ENCODE measurements at places on chromosomes 5 and 9.
A peak's percentile ranks its signal among the peaks of the same experiment; 100 is the strongest.

DNA sequence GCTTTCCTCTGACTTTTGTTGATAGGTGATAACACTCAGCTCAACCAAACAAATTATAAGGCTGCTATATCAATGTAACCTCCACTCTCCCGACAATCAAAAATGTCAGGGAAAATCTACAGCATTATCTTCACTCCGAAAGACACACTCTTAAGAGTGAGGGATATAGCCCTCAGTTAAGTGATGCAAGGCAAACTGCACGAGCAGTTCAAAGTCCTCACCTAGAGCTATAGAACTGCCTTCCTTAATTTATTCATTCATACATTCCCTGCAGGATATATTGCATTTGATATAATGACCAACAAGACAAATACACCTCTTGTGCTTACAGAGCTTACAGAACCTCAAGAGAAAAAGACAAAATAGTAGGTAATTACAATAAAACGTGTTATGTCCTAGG, 378.1 kb downstream of the ELAVL2 start:
- no peak for DNase-seq

- no peak for DNase-seq
Observed at GRCh38 chr9:14645648-14646047, 47.6 kb downstream of the ZDHHC21 start.

- DNase-seq: peak; percentile 79
Observed at GRCh38 chr9:37466037-37466709, 923 bp upstream of the ZBTB5 start.

- DNase-seq: no peak
Observed at GRCh38 chr9:88307136-88307535, 81.1 kb upstream of the SPIN1 start.

GRCh38 chr5:312845-313244, 8.7 kb upstream of the AHRR start:
- no peak for DNase-seq

GRCh38 chr5:56631719-56632118, 183.6 kb upstream of the MAP3K1 start:
- no peak for DNase-seq

- no peak for DNase-seq
Observed at GRCh38 chr9:14485366-14485765, 171.4 kb upstream of the NFIB start.

DNA sequence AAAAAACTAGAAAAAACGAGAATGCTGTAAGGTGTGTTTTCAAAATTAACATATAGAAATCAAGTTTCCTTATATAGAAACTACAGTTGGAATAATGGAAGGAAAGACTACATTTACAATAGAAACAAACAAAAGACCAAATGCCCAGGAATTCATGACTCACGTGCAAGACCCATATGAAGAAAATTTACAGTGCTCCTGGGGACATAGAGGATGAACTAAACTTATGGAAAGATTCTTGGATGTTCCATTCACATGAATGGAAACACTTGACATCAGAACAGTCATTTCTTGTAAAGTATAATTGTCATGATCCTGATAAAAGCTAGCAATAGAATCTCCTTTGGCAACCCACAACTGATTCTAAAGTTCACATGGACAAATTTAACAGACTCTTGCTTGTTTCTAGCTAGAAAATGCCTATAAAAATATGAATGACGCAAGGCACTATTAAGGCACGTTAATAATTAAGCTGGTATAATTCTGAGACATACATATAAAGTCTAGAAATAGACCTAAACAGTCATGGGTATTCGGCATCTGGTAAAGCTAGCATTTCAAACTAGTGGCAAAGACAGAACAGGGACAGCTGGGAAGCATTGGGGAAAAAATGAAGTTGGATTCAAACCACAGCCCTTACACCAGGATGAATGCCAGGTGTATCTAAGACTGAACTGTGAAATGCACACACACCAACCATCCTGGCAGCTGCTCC, 5.1 kb upstream of the ZFP62 start:
- no peak for DNase-seq

DNA sequence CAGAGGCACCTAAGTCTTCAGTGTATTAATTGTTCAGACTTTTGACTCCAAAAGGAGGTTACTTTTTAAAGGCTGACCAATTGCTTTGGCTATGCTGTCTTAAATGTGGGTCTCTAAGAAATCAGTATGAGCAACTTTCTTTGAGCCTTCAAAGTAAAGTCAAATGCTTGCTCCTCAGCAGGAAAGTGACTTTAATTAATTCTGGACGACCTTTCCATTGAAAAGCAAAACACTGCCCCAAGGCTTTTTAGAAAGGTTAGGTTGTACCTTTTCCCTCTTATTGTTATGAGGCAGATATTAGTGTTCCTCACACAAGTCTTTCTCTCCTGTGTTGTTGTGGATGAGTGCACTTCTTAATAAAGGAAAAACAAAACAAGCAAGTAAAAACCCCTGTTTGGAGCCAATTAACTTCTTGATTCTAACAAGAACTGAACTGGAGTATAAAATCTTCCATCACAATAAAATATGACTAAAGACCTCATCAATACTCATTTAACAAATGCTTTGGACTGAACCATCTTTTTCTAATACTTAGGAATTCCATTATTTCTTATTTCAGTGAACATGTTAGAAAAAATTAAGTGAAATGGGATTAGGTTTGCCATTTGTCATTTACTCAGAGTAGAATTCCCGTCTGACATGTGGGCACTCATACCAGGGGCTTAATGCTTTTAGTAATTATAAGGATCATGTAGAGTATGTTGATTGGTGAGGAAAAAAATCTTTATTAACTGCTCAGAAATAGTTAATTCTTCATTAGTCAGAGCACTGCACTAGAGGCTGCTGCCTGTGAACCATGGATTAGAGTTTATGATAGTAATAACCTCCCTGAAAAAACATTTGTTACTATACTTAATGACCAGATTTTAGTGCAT, 159.1 kb upstream of the ZNF608 start:
- DNase-seq: no peak

GRCh38 chr5:115703514-115703913, 77.7 kb upstream of the TMED7 start:
- DNase-seq: no peak

DNA sequence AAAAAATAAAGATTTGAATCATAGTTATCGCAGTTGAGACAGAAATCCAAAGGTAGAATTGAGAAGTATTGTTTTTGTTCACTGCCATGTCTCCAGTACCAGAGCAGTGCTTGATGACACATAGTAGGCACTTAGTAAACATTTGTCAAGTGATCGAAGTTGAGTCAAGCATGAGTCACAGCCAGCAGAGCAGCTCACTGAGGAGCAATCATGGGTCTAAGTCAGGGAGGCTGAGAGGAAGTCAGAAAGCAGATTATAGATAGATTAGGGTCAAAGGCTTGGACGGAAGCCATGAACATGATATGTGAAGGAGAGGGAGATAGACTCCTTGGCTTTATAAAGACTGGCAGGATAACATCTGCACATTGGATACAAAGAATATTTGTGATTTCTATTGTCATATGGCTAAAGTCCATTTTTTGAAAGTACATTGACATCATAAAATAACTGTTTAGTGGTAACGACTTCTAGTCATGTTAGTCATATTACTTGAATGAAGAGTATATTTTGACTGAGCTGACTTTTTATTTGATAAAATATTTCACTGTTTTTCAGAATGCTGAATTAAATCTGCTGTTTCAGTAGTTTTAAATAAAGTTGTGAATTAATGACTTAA, 168.5 kb downstream of the RAB3C start:
- DNase-seq: no peak

- DNase-seq: no peak
Observed at GRCh38 chr9:84775056-84775643, 105.6 kb downstream of the NTRK2 start.

- no peak for DNase-seq
Observed at GRCh38 chr5:1351156-1351555, 6.3 kb upstream of the CLPTM1L start.

DNA sequence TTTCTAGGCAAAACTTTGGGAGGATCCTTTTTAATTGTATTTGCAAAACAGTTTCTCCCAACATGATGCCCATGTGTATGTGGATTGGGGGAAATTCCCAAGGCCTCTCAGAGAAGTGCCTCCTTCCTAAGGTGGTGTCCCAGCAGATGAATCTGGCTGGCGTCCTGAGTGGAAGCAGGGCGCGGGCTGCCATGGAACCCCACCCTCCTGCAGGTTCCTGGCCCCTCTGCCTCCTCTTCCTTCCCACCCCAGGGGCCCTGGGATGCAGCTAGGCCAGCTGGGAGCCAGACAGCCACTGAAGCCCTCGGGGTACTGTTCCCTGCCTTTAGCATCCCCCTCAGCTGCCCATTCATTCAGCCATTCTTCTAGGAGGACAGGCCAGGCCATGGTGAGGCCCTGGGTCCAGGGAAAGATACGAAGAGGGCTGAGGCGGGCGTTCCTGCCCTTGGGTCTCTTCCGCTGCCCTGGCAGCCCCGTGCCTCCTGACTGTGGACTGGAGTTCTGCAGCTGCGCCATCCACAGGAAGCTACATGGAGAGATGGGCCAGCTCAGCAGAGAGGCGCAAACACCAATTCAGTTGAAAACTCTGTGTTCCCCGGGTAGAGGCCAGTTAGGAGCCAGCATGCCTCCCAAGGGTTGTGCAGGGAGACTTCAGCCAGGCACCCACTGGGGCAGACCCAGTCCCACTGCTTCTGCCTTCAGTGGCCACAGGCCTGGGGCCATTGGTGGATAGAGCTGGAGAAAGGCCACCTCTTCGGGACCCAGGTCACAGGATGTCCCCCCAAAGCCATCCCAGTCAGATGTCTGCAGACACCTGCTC, 36.5 kb downstream of the ADAMTS2 start:
- no peak for DNase-seq

- no peak for DNase-seq
Observed at GRCh38 chr5:69092969-69093368, 845 bp upstream of the SLC30A5 start.

DNA sequence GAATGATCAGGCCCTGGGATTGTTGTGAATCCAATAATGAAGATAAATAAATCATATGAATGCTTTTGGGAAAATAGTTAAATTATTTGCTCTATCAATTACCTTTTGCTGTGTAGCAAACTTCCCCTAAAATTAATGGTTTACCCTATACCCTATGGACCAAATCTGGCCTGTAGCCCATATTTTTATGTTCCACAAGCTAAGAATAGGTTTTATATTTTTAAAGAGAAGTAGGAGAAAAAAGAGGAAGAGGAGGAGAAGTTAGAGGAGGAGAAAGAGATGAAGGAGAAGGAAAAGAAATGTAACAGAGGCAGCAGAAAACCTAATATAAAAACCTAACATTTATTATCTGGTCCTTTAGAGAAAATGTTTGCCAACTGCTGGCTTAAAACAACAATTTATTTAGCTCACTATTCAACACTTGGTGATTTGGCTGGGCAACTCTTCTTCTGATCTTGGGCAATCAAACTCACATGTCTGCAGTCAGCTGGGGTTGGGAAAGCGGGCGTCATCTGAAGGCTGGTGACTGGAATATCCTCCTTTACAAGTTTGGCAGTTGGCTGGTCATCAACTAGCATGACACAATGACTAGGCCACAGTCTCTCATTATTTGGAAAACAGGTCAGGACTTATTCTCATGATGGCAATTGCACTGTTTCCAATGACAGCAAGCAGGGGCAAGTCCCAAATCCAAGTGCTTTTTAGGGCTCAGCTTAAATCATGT, 522.9 kb downstream of the RASEF start:
- DNase-seq: no peak

DNA sequence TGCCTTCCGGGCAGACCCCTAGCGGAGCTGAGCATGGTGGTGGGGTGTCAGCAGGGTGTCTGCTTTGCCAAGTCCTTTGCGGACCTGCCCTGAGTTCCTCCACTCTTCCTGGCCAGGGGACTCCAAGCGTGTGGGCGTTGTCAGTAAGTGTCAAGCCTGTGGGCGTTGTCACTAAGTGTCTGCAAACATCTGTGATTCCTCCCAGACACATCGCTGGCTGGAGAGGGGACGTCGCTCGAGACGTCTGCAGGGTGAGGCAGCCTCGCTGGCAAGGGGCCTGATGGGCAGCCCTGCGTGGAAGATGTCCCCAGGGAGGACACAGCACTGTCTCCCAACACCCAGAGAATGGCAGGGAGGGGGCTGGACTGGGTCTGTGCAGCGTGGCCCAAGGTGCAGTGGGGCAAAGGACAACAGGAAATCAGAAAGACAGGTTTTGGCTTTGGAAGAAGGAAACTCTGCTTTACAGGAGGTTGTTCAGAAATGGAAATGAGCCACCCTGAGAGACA, 28.8 kb downstream of the ADAMTSL2 start:
- peak; percentile 70 for DNase-seq

DNA sequence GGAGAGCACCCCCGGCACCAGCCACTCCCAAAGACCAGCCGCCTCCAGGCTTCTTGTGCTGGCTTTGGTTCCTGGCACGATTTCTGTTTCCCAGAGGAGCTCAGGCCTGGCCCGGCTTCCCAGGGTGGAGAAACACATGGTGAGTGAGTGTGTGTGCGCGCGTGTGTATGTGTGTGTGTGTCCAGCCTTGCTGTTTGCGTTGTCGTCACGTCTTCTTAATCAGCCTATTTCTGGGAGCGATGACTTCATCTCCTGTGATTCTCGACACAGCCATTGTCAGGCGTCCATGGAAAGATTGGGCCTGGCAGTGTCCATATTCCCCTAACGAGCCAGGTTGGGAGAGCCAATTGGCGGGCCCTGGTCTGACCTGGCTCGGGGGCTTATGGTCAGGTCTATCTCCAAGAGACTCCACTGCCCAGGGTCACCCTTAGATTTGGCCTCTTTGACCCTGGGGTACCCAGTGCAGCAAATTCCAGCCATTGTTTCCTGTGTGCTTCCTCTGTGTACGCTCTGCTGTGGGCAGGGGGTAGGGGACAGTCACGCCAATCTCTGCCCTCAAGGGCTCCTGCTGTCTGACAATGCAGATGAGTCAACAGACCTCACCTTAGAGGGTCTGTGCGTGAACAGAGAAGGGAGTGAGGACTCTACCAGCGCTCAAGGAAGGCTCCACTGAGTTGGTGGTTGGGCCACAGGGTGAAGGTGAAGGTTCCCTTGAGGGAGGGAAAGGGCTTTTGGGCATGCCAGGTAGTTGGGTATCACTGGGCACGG, 73.8 kb downstream of the DAB2IP start:
- peak; percentile 98 for DNase-seq

- no peak for DNase-seq
Observed at GRCh38 chr5:3364433-3364832, 231.2 kb upstream of the IRX1 start.

DNA sequence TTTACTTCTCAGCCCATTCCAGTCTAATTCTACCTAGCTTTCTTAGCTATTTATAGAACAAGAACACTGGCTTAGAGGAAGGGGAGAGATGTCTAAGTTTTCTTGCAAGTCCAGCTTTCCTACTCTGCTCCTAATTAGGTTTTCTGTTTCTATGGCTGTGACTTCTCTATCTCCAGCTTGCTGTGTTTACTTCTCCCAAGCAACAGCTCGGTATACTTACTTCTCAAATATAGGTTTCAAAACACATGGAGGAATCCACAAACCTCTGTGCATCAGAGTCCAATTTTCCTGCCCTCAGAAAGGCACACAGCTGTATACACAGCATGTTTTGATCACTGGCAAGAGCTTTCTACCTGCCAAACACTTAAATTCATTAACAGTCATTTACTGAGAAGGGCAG, 17.4 kb upstream of the HMGCR start:
- no peak for DNase-seq

DNA sequence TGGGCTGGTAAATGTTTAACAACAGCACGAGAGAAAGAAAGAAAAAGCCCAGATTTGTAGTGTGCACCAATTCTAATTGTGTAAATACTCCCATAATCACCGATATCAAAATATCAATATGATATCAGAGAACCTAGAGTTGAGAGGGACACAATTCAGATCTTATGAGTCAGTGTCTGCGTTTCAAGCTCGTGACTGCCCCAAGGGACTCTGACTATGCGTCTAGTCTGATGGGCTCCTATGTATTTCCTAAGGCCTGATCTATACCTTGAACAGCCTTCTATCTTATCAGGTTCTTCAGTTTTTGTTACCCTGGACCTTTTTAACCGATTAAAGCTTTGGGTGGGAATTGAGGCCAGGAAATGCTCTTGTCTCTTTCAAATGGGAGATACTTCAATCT, 243.0 kb upstream of the SLC24A2 start:
- DNase-seq: no peak
